CD4-positive, alpha-beta T cell treated with Interleukin-17A for 1 hour (primary cell): ENCODE measurements at places on chromosomes 5 and 9.

DNA sequence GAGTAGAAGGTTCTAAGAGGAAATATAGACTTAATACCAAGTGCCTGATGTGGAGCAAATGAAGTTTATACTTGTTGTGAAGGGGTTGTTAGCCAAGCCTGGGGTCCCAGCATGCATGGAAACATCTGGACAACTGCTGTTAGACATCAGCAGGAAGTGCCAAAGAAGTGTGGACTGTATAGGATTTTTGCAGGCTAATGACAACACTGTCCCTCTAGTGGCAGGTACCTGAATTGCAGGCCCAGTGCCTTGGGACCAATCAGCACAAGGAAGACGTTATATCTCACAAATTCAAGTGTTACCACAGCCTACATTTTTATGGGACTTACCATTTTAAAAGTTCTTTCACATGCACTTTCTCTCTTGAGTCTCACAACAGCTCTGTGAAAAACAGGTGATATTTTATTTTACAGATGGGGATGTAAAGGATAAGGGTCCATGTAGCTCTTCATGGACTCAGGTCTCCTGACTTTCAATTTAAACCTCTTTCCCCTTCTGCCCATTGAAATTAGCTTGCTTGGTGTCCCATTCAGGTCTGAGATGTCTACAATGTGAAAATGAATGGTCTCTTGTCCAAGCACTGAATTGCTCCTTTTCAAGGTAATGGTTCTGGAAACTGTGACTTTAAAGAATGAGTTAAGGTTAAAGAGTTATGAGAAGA is 89.0 kb upstream of the MAP1B start:
- DNase-seq = peak; percentile 53

DNA sequence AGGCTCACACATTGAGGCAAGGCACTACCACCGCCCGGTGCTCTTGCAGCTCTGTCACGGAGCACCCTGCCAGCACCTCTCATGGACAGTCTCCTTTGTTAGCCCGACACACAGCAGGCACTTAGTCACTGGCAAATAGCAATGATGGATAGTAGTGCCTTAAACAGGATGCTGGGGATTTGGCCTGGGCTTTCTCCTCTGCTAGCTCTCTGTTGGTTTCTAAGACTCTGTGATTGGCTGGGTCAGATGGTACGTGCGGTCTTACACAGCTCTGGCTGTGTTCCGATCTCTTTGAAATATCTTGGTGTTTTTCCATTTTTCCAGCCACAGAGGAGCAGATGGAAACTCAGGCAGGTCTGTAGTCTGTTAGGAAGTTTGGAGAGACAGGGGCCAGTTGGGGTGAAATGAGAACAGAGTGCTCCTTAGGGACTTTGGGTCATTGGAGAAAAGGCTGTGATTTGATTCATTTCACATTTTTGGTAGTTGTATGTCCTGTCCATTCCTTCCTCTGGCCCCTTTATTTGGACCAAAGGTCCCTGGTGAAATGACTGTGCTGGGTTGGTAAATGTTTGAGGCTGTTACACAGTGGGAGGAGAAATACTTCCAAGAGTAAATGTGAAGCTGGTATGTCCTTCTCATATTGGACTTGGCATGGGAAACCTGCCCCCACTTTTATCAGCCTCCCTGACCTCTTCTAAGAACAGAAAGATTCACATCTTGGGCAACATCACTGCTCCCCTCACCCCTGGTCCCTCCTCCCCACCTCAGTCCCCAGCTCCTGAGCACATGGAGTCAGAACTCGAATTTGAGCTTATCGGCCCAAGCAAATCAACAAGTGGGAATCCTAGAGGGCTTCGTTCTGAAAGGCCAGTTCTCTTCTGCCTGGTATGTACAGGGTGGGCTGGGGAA is 3.4 kb downstream of the SMIM3 start:
- no peak for DNase-seq

DNA sequence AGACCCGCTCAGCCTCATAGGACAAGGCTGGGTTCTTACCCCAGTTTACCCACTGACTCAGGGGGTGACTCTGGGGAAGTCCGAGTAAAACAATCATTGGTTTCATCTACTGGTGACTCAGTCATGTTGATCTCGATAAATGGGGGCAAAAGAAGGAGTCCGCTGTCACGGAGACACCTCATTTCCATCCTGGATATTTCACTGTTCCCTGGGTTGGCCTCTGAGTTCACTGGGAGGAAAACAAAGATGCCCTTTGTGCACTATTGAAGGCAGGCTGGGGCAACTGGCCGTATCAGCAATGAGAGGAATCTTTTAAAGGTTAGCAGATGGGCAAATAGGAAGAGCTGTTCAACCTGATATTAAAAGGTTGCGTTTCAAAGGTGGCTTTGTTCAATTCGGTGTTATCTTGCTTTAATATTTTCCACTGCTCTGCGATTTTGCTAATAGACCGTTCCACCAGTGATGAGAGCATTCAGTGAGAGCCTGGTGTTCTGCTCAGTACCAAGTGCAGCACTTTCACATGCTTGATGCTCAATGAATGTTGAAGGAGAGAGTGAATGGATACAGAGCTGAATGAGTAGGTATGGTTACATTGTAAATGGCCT is 110.2 kb upstream of the EGFLAM start:
- DNase-seq = no peak

- DNase-seq = no peak
These were observed 1485.7 kb upstream of the CDH9 start for GRCh38 chr5:28523888-28524635.

DNA sequence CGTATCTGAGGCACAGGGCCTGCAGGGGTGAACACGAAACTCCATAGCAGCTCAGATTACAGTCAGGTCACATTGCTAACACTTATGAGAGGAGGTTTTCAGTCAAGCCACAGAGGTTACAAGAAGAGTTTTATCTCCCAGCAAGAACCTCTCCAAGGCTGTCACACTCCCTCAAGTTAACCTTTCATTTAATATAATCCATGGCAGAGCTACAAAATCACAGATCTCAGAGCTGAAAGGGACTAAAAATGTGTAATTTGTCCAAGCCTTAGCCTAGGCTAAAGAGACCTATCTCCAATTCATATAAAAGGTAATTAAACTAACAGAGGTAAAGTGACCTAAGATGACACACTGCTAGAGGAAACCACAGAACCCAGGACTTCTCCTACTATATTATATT is 57.2 kb downstream of the MLANA start:
- DNase-seq = no peak
